ENCODE measurements at places on chromosomes 2 and 18. TPM values are rescaled to one million over a fixed set of nuclear protein-coding genes. Genes with fewer than 3 reads are reported as not detected.

The SLC8A1 gene
- 0.47 TPM for total RNA-seq

DNA sequence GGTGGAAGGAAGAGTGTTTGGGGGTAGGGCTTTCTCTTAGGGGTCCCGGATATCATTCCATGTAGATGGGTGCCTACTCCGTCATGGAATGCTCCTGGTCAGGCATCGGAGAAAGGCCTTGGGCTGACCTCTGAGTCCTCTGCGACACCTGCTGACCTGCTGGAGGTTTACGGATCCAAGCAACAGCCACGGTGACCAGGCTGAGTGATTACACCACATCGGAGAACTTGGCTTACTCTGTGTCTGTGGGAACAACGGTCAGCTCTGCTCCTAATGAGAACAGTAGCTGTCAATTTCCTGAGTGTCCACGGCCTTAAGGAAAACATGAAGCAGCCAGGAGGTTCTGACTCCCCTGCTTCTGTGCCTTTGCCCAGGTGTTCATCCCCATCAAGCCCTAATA, 73.2 kb downstream of the TNP1 start:
- DNase-seq = no peak

DNA sequence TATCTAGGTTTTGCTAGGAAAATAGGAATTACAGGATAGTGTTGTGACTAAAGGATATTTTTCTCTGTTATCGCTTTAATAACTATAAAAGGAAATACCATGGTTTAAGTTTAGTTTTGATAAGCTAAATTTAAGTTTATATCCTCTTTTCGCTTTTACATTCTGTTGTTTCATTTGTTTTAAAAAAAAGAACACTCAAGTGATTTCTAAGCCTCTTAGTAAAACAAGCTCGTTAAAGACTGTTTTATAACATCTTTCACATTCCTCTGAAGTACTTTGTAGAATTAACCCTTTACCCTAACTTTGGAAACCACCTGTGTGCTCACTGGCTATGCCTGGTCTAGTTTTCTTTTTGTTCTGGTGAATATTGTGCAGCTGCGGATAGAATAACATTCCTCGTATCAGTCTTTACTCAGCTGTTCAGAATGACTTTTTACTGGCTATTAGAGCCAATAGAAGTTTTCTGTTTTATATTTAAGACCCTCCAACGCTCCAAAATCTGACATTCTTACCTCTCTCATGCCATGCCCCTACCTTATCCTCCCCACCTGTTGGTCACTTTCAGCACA, 183.1 kb downstream of the PTPRM start:
- no peak for DNase-seq

GRCh38 chr2:226228080-226228479, 571.5 kb downstream of the IRS1 start:
- DNase-seq = no peak

DNA sequence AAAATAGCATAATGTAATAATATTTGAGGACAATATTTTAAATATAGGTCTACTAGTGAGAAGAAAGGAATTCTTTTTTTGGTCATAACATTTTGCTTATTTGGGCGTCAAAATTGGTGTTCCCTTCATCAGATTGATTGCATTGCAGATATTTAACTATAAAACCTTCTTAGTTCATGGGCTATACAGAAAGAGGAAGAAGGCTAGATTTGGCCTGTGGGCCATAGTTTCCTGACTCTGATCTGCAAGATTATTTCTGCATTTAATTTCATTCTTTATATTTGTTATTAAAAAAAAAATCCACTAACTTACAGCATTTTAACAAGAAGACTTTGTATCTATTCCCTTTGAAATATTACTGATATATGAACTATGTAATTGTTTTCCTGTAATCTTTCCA, 31.9 kb downstream of the PIKFYVE start:
- DNase-seq = no peak

DNA sequence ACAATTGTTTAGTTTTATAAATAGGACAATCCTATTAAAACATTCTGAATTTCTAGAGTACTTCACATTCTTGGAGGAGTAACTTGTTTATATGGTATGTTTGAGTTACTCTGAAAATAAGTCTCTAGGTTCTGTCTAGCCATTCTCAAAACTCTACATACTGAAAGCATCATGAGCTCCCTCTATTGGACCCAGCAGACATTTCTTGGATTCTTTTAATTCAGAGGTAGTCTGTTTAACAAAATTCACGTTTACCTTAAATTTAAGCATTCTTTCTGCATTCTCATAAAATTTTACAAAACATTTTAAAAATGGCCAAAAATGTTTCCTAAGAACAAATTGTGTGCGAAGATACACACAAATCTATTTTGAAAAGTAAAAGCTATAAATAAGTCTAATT, 15.3 kb downstream of the SP9 start:
- no peak for DNase-seq

The CCDC148 gene
- total RNA-seq = not detected

The SNRNP200 gene
- 274 TPM for total RNA-seq

DNA sequence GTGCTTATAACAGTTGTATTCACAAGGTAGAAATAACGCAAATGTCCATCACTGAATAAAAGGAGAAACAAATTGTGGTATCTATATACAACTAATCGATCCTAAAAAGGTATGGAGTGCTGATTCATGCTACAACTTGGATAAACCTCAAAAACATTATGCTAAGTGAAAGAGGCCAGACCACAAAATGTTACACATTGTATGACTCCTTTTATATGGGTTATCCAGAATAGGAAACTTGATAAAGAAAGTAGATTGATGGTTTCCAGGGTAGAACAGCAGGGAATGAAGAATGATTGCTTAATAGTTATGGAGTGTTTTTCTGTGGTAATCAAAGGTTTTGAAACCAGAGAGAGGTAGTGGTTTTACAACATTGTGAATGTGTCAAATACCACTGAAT, 432.2 kb upstream of the TRIB2 start:
- no peak for DNase-seq

- DNase-seq = no peak
Observed at GRCh38 chr2:96642564-96643360, at the start of gene FER1L5. FER1L5 (plus strand) TSS chr2:96642764; CDS start chr2:96642837, 73 bp downstream.

The TM4SF20 gene
- total RNA-seq = not detected

The RGPD4 gene
- total RNA-seq = 0.53 TPM

- no peak for DNase-seq
Observed at GRCh38 chr2:1750933-1751766, 6.8 kb upstream of the PXDN start.

- no peak for DNase-seq
Observed at GRCh38 chr2:58107803-58108710, 61.5 kb downstream of the VRK2 start.

GRCh38 chr18:56953428-56954198, 193.3 kb upstream of the BOD1L2 start:
- no peak for DNase-seq

The AKAIN1 gene
- not detected for total RNA-seq

DNA sequence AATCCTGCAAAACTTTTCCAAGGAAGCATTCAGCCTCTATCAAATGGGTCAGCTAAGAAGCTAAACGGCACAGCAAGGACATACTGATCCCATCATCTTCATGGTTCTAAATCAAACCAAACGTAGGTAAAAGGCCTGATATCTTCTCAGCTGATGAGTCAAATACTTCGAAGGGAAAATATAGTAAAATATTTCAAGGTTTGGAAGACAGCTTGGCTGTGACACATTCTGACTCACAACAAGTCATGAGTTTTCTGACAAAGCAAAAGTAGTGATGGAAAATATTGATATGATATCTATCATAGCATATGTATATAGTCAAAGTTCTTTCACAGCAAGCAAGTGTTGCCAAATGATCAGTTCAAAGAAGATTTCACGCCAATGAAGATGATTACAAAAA, 31.5 kb downstream of the DOCK10 start:
- no peak for DNase-seq

DNA sequence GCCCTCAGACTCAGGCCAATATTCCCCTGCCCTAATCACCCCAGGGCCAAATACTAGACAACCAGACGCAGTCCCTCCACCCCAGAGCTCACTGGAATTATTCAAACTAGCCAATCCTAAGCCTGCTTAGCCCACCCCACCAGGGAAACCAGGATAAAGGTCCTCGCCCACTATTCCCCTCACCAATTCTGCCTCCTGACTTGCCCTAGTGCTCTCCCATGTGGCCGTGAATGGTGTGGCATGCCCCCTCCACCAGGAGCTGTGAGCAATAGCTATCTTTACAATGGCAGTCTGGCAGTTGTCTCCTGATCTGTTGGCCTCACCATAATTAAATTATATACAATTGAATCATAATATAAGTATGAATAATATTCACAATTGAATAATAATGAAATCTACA, 42.3 kb downstream of the FAM124B start:
- DNase-seq = no peak

The CYRIA gene
- total RNA-seq = 1.3 TPM

Measured in CD4-positive, alpha-beta T cell (primary cell).